Stimulated activated CD8-positive, alpha-beta memory T cell treated with anti-CD3 and anti-CD28 coated beads, Interleukin-4, amount 100 ng/mL, for 1 hour (primary cell): ENCODE measurements at places on chromosomes 3 and 15.

DNA sequence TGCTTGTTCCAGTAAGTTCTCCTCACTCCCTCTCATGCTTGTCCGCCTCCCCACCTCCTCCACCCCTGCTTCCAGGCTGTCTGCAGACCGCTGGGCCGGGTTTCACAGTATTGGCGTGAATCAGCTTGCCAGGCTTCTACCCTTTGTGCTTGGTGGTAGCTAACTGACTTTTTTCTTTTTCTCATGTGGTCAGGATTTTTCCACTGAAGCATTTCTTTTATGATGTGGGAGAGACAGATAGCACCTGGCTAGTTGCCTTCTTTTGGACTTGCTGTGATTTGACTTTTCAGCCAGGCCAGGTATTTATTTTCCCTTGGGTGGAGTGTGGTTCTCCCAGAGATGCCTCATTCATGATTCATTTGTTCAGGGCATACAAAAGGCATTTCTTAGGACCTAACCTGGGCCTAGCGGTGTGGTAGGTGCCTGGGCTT lies 60.6 kb downstream of the ST6GAL1 start:
- no peak for DNase-seq

- DNase-seq, result no peak
Observed at GRCh38 chr15:71151081-71151480, 35.8 kb downstream of the THSD4 start.

GRCh38 chr3:63869940-63870614 lies 6.4 kb downstream of the ATXN7 start:
- no peak for DNase-seq

DNA sequence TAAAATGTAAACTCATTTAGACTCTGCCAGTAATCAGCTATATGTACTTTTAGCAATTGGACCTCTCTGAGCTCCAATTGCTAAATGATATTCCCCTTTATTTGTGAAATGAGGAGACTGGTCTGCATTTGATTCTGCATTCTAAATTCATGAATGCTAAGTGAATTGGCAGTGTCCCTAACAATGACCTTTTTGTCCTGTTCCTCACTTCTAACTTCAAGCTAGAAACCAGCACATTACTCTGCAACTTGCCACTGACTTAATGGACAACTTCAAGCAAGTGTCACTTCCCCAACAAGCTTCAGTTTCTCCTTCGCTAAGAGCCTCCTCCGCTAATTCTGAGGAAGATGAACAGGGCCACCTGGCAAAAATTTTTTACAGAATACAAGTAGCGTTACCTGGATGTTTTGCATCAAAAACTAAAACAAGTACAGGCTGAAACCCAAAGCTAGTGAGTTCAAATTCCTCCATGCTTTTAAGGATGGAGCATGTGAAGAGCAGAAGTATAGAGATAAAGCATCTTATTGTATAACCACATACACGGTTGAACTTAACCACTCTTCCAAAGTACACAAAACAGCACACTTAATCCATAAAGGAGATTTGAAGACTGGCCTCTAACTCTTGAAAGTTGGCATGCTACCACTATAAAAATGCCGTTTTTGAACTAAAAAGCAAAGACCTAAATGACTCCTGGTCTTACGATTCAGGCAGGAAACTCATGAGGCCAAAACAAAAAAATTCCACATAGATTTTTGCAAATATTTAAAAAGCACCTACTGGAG lies 207.6 kb downstream of the MAGI1 start:
- no peak for DNase-seq

DNA sequence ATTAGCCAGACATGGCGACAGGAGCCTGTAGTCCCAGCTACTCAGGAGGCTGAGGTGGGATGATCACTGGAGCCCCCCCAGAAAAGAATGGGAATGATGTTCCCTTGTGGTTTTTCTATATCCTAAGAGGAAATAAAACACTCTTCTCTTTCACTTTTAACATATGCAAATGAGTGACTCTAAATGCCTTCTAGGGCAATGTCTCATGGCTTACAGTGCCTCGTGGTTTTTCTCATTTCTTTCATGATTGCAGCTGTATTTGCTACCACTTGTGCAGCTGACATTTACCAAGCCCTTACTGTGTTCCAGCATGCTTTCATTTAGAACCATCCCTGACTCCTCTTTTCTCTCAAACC lies 26.4 kb downstream of the STOML1 start:
- no peak for DNase-seq

DNA sequence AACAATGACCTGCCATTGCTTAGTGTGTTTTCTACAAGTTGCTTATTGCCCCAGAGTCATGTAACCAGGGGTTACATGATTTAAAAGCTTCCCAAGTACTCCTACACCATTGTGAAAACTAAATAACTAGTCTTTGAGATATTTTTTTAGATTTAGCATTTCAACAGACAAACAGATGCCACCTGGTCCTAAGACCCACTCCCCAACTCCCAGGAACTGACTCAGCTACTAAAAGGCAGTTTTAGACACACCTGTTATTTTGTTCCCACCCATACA lies 28.1 kb upstream of the KBTBD12 start:
- DNase-seq, result no peak

DNA sequence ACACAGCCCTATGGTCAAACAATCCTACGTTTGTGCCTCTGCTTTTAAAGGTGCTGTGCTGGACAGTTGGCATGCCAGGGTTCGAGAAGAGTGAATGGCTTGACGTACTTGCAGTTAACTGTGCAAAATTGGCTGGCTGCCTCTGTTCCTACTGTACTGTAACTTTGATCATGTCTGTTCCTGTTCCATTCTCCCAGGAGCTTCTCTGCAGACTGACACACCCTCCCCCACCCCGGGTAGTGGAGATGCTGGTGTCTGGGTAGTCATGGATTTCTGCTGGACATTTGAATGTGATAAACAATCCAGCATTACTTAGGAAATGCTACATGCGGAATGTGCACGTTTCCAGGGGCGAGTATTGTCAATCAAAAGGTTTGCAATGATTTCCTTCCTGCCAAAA lies 6.5 kb upstream of the VILL start:
- no peak for DNase-seq

- no peak for DNase-seq
Observed at GRCh38 chr3:10365791-10366190, 44.9 kb upstream of the SEC13 start.

DNA sequence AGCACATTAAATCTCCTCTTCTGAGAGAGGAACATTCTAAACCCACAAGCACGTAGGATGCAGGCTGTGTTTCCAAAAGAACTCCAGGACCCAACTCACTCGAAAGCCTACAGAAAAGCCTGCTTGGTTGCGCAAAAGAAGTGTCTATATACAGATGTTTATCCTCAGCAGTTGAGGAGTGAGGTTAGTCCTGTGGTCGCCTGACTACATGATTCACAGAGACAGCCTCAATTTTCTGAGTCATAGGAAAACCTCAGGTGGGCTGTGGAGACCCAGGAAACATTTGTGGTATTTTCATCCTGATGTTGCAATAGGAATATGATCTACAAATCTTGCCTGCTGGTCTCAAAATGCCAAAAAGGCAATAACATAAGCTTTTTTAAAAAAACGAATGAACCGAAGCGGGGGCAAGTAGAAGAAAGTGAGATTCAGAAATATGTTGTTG lies 183.8 kb upstream of the THRB start:
- DNase-seq, result no peak

- DNase-seq, result no peak
Observed at GRCh38 chr3:129045675-129046036, 14.9 kb upstream of the GP9 start.

DNA sequence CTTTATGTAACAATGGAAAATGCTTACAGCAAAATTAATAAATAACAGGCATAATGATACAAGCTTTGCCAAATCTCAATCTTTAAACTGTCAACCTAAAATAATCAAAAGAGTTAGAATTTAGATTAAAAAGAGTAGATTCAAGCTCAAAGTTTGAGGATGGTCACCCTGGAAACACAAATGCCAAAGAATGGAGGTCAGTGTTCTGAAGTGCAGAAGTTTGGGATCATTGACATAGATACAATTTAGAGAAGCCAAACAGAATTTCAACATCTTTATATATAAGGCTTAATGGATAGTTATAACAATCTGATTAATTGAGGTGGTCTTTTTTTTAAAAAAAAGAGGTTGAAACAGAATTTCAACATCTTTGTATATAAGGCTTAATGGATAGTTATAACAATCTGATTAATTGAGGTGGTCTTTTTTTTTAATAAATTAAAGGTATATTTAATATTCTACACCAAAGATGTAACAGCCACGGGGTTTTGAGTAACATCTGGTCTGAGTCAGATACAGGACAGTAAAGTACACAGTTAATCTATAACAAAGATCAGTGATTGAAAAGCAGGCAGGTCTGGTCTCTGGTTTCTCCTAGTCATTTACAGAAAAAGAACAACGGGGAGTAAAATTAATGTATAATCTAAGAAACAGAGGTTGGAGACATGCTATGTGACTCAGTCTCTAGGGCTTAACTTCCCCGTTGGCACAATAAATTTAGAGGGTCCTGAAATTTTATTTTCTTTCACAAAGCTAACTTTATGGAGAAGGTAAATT lies 490.7 kb downstream of the GBE1 start:
- no peak for DNase-seq

- no peak for DNase-seq
Observed at GRCh38 chr3:123712077-123712860, 127.4 kb upstream of the HACD2 start.

GRCh38 chr3:53913401-53913800 lies 21.7 kb upstream of the SELENOK start:
- no peak for DNase-seq

GRCh38 chr3:43726521-43726920 lies 35.8 kb downstream of the ABHD5 start:
- no peak for DNase-seq

GRCh38 chr15:45454814-45455213 lies 67.7 kb downstream of the SLC30A4 start:
- peak; percentile 23 for DNase-seq

DNA sequence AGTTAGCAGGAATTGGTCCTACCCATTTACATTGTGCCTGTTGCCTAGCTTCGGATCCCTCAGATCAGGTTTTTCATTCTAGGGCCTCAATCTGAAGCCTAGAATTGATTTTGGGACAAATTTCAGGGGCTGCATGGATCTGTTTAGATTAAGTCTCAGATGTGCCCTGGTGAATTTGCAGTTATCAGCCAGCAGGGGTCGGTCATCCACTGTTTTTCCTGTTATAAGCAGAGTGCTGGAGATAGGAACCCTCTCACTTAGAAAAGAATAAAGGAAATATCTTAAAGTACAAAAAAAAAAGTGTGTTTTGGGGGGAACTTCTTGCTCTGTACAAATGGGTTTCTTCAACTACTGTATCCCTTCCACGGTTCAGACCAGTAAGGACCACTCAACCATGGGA lies 212.5 kb downstream of the BCHE start:
- DNase-seq, result no peak

DNA sequence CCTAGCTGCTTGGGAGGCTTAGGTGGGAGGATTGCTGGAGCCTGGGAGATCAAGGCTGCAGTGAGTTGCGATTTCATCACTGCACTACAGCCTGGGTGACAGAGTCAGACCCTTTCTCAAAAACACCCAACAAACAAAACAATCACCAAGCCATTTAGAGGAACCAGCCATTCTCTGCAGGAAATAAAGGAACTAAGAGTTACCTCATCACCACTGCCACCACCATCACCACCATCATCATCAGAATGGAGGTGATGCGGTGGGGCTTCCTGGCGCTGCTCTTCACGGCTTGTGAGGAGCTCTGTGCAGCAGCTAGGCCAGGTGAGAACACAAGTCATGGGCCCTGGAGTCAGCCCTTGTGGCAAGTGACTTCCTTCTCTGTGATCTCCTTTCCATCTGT lies 37.7 kb upstream of the KLHL25 start:
- no peak for DNase-seq

GRCh38 chr3:71309342-71309741 lies 274.2 kb downstream of the FOXP1 start:
- no peak for DNase-seq

GRCh38 chr3:26340001-26340400 lies 282.6 kb upstream of the LRRC3B start:
- no peak for DNase-seq

GRCh38 chr3:52384019-52384761 lies 60.7 kb downstream of the SEMA3G start:
- no peak for DNase-seq

- no peak for DNase-seq
Observed at GRCh38 chr15:87816811-87817210, 439.7 kb downstream of the NTRK3 start.

- DNase-seq, result no peak
Observed at GRCh38 chr3:23953523-23953922, 8.4 kb downstream of the NR1D2 start.

DNA sequence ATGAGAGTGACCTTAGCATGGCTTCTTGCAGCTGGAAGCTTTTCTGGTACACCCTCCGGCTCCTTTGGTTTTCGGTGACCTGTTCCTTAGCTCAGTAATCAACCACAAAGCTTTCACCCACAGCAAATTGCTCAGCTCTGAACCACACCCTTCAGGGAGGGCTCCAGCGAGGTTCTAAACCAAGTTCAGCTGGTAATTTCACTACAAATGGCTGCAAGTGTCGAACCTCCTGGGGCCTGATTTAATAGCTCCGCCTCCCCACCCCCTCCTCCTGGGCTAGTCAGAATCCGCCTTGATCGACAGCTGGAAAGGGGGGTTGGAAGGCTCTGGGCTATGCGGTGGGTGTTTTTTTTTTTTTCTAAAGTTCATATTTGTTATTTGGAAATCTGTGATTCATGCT lies 150.9 kb upstream of the MCTP2 start:
- no peak for DNase-seq
